Activated CD8-positive, alpha-beta memory T cell treated with anti-CD3 and anti-CD28 coated beads, Interleukin-2, amount 50 U/mL, for 4 hours (primary cell): ENCODE measurements at places on chromosomes 4 and X.

DNA sequence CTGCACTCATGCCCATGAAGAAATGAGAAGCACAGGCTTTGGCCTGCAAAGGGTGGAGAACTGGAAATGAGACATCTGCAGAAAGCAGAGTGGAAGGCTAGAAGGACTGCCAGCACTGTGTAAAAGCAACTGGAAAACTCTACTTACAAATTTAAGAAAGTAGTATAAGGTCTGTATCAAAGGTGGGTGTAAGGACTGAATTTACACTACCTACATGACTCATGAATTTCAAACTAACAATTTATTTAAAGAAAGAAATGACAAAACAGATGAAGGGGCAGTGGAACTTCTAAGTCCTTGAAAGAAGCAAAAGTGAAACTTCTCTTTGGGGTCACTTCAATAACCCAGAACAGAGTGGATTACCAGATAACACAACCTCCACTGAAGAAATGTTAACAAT, 71.2 kb downstream of the SLC10A7 start:
- DNase-seq, result no peak

DNA sequence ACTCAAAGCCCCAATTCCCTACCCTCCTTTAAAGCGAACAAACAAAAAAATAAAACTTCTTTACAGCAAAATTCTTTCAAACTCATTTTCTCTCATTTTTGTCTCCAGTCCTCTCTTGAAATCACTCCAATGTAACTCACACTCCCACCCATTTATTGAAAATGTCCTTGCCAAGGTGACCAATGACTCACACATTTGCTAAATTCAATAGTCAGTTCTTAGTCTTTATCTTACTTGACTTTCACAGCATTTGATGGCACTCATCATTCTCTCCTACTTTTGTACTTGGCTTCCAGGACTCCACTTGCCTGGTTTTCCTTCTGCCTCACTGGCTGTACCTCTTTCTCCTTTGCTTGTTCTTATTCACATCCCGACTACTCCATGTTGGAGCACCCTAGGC, 19.9 kb downstream of the CC2D2A start:
- no peak for DNase-seq

DNA sequence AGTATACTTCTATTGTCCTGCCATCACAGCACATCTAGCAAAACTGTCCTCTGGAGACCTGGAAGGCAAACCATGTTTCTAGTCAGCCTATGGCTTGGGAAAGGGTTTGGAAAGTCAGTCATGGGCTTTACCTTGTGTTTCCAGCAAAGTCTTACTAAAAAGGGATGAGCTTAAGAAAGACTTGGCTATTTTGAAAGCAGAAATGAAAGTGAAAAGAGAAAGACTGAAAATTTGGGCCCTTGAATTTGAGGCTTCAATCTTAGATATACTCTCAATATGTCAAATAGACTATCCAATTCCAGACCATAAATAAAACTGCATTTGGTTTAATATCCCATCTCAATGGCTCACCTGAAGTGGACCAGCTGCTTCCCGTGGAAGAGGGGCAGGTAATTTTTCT, 127.9 kb downstream of the ZNF330 start:
- DNase-seq, result no peak

- DNase-seq, result no peak
Observed at GRCh38 chr4:100962698-100963097, 384.6 kb downstream of the PPP3CA start.

DNA sequence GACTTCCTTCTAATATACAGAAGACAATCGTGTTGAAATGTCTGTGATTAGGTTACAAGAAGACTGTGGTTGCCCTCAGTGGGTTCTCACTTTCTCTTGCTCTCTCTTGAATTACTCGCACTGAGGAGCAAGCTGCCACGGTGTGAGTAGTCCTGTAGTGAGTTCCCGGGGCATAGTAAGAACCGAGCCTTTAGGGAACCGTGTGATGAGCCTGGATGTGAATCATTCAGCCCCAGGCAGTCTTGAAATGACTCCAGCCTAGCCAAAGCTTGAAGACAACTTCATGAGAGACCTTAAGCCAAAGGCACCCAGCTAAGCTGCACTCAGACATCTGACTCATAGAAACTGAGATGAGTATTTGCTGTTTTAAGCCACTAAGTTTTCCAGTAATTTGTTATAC, 292.7 kb downstream of the SPOCK3 start:
- DNase-seq, result no peak

DNA sequence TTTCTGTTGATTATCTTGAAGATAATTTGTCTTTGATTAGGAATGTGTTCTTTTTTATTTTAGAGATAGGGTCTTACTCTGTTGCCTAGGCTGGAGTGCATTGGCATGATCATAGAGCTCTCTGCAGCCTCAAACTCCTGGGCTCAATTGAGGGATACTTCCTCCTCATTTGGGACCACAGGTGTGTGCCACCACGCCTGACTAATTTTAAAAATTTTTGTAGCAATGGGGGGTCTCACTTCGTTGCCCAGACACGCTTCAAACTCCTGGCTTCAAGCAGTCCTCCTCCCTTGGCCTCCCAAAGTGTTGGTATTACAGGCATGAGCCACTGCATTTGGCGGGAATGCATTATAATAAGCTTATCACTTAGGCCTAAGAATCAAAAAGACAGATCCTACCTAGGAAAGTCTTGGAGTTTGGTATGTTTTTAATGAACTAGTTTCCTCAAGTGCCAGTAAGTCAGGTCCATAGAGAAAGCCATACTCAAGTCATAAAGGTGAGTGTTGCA, 21.7 kb downstream of the BMP2K start:
- DNase-seq, result no peak

DNA sequence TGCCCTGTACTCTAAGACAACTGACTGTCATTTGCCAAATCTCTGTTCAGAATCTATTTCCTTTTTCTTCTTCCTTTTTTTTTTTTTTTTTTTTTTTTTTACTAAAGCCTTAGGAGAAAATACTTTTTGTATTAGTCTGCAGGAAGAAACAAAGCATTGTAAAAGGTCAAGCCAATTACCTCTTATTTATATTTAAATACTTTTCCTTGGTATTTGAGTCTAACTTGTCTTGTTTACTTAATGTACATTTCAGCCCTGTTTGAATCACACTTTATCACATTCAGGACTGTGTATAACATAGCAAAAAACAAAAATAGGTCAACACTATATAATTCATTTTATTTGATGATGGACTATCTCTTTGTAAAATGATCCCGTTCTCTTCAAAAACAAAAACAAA, 262.2 kb downstream of the RPA4 start:
- DNase-seq, result no peak

GRCh38 chr4:22072240-22072639, 123.7 kb upstream of the KCNIP4 start:
- no peak for DNase-seq

- no peak for DNase-seq
Observed at GRCh38 chr4:90495211-90495610, 368.0 kb downstream of the CCSER1 start.

GRCh38 chr4:25580633-25581467, 74.8 kb upstream of the SLC34A2 start:
- no peak for DNase-seq

GRCh38 chr4:89109841-89110540, 1.3 kb upstream of the TIGD2 start:
- no peak for DNase-seq

DNA sequence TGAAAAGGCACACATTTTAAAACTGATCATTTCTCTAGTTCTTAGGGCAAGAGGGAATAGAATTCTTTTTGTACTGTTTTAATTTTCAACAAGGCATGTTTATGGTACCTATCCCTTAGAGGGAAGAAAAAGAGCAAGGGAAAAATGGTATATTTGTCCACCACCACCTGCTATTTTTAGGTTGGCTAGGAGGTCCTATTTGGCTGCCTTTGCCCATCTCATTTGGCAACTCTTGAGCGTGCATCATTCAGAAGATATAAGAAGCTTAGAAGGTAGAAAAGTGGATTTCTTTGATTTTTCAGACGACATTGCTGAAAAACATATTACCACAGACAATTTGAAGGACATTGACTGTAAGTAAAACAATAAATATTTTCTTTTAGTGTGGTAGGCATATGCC, 69.0 kb downstream of the DCK start:
- no peak for DNase-seq

GRCh38 chr4:140163029-140163810, 9.2 kb upstream of the MAML3 start:
- no peak for DNase-seq

- no peak for DNase-seq
Observed at GRCh38 chr4:23930750-23931488, 41.1 kb upstream of the PPARGC1A start.

- no peak for DNase-seq
Observed at GRCh38 chr4:165481053-165481835, 102.4 kb downstream of the CPE start.

DNA sequence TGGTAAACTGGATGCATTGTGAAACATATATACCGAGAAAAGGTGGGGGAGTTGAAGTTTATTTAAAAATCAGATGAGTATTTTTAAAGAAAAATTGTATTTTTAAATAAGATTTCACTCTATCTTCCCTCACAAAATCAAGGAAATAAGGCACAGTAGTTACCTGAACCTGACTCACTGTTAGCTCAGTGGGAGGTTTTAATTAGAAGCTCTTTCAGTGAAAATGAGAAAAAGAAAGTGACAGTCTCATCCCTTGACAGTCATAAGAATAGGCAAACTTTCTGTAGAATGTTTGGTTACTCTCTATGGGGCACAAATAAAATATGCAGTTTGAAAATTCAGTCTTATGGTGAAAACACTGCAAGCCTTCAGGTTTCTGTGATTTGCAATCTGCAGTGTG, 49.7 kb downstream of the GRXCR1 start:
- DNase-seq, result no peak

- no peak for DNase-seq
Observed at GRCh38 chr4:25559508-25559907, 96.1 kb upstream of the SLC34A2 start.

- DNase-seq, result no peak
Observed at GRCh38 chrX:9604111-9604907, 139.5 kb downstream of the TBL1X start.

GRCh38 chrX:8748855-8749254, 16.9 kb upstream of the ANOS1 start:
- DNase-seq, result no peak

GRCh38 chr4:73187325-73187724, 71.3 kb downstream of the ANKRD17 start:
- DNase-seq, result no peak

GRCh38 chr4:108547682-108548081, 72.7 kb upstream of the RPL34 start:
- DNase-seq, result no peak

DNA sequence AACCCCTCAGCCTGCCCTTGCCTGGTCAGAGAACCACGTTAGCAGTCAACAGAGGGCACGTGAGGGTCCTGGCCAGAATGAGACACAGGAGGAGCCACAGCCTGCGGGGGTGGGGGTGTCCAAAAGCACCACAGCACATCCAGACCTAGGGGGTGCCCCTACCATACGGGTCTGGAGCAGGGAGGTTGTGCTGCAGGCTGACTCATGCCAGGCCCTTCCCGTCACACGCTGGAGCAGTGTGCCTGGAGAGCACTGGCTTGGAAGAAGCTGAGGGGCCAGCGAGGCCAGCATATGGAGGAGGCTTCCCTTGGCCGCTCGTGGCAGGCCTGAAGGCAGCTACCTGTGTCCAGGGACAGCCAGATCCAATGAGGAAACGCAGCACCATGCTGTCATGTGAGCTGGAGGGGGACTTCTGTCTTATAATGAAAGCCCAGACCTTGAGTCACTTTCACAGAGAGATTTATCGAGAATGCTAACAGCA, 1.5 kb upstream of the IRAK1 start:
- no peak for DNase-seq

DNA sequence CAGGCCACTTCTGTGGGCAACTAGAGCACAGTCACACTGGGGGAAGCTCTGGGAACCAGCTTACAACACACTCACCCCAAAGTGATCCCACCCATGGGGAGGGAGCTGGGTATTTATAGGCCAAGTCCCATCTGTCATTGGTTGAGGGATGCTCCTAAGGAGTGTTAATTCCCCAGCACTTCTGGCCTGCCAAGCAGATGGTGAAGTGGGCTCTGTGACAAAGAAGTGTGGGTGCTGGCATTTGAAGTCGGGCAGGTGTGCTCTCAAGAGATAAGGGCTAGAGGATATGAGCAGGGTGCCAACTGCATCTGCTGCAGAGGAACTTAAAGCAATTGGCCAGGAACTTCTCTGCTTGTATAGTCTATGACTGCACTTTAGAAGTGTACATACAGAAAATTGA, 30.9 kb downstream of the PTCHD1 start:
- no peak for DNase-seq

- DNase-seq, result no peak
Observed at GRCh38 chrX:76183289-76184049, 10.6 kb downstream of the PBDC1 start.

- no peak for DNase-seq
Observed at GRCh38 chr4:125325733-125326132, 11.0 kb downstream of the FAT4 start.

DNA sequence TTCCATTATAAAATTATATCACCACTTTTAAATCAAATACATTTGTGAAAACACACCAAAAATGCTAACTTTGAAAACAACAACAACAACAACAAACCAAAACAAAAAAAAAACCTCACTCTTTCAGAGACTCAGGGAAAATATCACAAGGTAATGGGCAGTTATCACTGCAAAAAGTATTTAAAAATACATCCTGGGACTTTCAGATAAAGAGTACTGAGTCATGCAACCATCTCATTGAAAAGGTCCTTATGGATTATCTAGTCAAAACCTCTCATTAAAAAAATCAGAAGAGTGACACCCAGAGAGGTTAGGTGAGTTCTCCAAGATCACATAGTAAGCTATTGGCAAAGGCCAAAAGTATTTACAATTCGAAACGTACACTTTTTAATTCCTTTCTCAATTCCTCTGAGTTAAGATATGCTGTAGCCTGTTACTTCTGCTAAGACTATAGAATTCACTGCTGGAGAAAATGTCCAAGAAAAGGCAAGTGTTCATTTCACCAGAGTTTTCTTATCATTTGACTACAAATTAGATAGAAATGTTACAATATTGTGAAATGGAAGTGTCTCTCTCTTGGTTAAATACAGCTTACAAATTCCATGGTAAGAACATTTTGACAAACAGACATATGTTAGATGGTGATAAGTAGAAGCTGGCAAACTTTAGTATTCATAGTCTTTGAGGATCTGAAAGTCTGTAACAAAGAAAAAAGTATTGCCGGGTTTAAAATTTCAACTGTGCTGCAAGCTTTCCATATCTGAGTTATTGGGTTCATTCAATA, 9.3 kb downstream of the STX18 start:
- DNase-seq, result no peak

GRCh38 chr4:4577359-4577875, 35.6 kb upstream of the STX18 start:
- DNase-seq, result no peak

DNA sequence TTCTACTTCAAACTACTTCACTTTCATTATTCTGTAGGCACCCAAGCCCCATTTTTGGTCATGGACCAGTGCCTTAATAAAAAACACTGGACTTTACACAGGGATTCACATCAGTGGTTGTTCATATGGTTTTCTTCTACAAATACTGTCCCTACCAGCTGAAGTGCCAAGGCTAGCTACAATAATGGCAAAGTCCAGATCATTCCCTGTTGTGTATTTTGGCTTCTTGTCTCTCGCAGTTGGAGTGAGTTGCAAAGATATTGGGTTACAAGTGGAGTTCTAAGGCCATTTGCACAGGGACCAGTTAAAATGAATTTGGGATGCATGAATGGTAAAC, 16.7 kb upstream of the ANKRD17 start:
- no peak for DNase-seq
